ENCODE measurements at places on chromosomes 2 and 18. TPM values are rescaled to one million over a fixed set of nuclear protein-coding genes. Genes with fewer than 3 reads are reported as not detected.

Gene CPO
- 0.24 TPM for total RNA-seq

Gene GTF2A1L
- not detected for total RNA-seq

Gene TMEM17
- 0.87 TPM for total RNA-seq

Gene MAB21L4
- total RNA-seq: 3.7 TPM

Gene CAPN14
- not detected for total RNA-seq

Gene VSNL1
- total RNA-seq: 12.1 TPM

Gene TRAPPC12
- total RNA-seq: 39.2 TPM

Gene CIDEA
- not detected for total RNA-seq

Gene NOL4
- 0.63 TPM for total RNA-seq

Gene MATN3
- total RNA-seq: not detected

Gene OTX1
- total RNA-seq: not detected

Gene FBXO36
- total RNA-seq: 1.2 TPM

Gene POTEE
- 0.05 TPM for total RNA-seq

Gene OSGEPL1
- total RNA-seq: 5.0 TPM

Gene ECEL1
- 0.80 TPM for total RNA-seq

Gene DCDC2C
- total RNA-seq: not detected

Gene ACOXL
- not detected for total RNA-seq

Gene CUL3
- total RNA-seq: 42.3 TPM

Gene D2HGDH
- 18.9 TPM for total RNA-seq

Gene SNED1
- total RNA-seq: 10.4 TPM

Gene CCDC141
- 0.98 TPM for total RNA-seq

Gene IL1F10
- total RNA-seq: not detected

Gene EGR4
- total RNA-seq: not detected

Gene DSG2
- total RNA-seq: 25.5 TPM

Gene DPP4
- 17.8 TPM for total RNA-seq

Gene NEU4
- 16.8 TPM for total RNA-seq

Gene PNO1
- total RNA-seq: 8.8 TPM

Gene PLGLB1
- total RNA-seq: 189 TPM

Gene ANKRD53
- total RNA-seq: 0.25 TPM
